Stimulated activated CD8-positive, alpha-beta memory T cell treated with anti-CD3 and anti-CD28 coated beads, Interleukin-15, amount 100 ng/mL, for 48 hours (primary cell): ENCODE measurements at places on chromosomes 2 and 18.

DNA sequence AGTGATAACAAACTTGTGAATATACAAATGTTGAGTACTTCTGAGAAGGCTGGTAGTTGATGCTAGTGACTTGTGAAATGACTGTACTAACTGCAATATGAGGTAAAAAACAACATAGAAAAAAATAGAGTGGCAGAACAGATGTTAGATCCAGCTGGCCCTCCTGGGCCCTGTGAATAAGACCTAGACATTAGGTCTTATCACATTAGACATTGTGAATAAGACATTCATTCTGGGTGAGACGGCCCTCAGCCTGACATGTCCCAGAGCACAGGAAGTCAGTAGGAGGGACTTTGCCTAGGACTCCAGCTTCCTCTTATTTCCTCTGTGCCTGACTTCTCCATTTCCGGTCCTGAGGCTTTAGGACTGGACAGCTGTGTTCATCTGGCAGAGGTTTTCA, 22.9 kb downstream of the DOK1 start:
- DNase-seq, result no peak

DNA sequence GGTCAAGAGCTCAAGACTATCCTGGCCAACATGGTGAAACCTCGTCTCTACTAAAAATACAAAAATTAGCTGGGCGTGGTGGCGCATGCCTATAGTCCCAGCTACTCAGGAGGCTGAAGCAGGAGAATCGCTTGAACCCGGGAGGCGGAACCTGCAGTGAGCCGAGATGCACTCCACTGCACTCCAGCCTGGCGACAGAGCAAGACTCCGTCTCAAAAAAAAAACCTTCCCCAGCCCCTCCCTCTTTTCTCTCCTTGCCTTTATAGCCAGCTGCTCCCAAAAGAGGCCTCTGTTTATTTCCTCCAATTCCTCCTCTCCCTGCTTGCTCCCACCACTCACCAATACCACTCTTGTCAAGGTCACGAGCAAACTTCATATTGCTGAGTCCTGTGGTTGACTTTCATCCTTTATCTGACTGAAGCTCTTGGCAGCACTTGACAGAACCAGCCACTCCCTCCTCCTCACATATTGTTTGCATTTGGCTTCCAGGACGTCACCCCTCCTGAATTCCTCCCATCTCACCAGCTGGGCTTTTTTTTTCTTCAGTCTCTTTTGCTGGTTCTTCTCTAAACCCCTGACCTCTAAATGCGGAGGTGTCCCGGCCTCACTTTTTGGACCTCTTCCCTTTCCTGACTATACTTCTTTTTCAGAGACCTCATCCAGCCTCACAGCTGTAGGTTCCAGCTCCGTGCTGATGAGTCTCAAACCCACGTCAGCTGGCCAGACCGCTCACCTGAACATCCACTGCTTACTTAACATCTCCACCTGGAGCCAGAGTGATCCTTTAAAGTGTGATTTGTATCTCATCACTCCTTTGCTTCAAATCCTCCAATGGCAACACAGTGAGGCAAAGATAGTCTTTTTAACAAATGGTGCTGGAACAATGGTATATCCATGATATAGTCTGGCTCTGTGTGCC, 84.6 kb upstream of the CAB39 start:
- no peak for DNase-seq

GRCh38 chr2:100399714-100400113, 17.8 kb downstream of the CHST10 start:
- DNase-seq, result no peak

GRCh38 chr2:138949517-138949916, 169.3 kb upstream of the NXPH2 start:
- no peak for DNase-seq

GRCh38 chr18:37289423-37289822, 276.2 kb downstream of the CELF4 start:
- DNase-seq, result no peak

- DNase-seq, result no peak
Observed at GRCh38 chr2:46570396-46570795, 91.0 kb downstream of the TMEM247 start.

DNA sequence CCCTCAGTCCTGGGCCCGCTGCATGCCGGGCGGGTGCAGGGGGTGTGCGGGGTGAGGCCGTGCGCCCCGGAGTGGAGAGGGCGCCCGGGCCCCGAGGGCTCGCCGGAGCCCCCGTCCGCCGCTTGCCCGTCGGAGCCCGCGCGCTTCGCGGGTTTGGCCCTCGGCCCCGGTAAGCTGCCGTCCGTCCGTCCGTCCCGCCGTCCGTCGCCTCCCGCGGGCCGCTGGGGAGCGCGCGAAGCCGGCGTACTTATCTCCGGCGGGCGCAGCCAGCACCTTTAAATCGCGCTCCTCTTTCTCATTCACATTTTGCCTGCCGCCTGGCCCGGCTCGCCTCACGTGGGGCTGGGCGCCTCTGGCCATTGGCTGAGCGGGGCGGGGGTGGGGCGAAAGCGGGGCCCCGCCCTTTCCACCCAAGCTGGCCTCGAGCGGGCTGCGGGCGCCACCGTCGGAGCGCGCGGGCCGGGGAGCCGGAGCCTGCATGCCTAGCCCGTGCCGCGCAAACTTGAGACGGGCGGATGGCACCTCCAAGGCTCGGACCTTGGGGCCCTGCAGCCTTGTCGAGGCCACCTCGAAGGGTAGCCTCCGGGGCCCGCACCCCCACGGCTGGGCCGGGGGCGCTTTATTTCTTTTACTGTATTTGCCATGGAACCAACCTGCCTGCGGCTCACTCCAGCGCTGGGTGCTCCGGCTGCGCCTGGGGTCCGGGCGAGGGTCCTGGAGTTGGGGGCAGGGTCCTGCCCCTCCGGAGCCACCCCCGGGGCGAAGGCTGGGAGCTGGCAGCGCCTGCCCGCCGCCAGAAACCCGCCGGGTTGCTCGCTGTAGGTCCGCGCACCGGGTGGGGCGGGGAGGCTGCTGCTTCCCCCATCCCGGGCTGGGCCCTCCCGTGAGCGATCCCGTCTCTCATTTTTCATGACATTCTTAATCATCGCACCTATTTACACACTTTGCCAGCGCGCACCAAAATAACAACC, at the start of gene GBX2:
Gene GBX2 (minus strand): TSS at position 277 of the 971 bp plus-strand sequence. CDS start 415 bp downstream, outside the sequence.
- DNase-seq, result no peak

GRCh38 chr2:111698089-111698488, 185.9 kb downstream of the ANAPC1 start:
- no peak for DNase-seq

- DNase-seq, result no peak
Observed at GRCh38 chr18:23837591-23837990, 148.3 kb downstream of the LAMA3 start.

- peak; percentile 61 for DNase-seq
Observed at GRCh38 chr2:128321784-128322714, 3.4 kb upstream of the HS6ST1 start.

DNA sequence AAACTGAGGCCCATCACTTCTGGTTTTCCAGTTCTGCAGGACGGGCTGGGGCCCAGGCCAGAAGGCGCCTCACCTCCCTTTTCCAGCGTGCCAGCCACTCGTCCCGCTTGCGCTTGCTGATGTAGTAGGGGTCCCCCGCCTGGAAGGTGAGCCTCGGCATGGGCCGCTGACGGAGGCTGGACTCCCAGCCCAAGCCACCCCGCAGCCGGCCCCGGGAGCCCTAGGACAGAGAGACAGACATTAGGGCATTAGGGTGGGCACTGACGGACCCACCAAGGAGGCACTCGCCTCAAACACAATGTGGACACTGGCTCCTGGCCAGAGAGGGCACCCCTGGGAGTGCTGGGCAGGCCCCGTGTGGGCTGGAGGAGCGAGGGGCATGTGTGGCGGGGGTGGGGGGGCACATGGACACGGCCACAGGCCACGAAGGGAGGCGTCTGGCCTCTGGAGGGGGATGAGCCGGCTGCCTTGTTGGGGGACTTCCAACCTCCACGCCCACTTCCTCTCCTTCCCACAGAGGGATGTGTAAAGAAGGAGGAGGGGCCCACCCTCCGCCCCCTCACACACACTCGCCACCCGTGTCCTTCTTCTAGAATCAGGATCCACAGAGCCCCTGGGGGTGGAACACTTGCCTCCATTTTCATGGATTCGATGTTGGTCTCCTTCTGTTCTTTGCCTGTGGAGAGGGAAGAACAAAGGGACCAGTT, 66.7 kb downstream of the DNMT3A start:
- peak; percentile 41 for DNase-seq

GRCh38 chr2:23557455-23557854, 172.5 kb downstream of the KLHL29 start:
- DNase-seq, result no peak

DNA sequence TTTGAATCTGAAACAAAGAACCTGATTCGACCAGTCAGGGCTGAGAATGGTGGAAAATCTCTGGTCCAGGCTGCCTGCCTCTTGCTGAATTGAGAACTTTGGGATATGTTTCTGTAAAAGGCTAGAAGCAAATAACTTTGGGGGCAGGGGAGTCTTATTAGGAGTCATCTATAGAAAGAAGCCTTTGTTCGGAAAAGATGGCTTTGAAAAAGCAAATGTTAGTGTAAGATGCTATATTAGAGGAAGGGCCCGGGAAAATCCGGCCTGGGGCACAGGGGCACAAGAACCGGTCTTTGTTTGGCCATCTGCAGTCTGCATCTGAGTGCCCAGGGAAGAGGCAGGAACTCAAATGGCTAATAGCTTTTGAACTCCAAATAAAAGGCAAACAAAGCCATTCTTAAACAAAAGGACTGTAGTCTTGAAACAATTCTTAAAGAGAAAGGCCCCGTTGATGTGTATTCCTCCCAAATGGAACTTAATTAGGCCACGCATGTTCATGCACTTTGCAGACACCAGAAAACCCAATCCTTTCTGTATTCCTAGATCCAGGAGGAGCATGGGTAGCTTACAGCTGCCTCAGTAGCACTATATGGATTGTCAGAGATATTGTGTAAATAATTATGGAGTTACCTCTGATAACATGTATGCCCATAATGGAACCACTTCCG, 180.0 kb upstream of the ARL4C start:
- DNase-seq, result no peak

GRCh38 chr2:73614997-73615396, 27.2 kb downstream of the NAT8 start:
- DNase-seq, result no peak

DNA sequence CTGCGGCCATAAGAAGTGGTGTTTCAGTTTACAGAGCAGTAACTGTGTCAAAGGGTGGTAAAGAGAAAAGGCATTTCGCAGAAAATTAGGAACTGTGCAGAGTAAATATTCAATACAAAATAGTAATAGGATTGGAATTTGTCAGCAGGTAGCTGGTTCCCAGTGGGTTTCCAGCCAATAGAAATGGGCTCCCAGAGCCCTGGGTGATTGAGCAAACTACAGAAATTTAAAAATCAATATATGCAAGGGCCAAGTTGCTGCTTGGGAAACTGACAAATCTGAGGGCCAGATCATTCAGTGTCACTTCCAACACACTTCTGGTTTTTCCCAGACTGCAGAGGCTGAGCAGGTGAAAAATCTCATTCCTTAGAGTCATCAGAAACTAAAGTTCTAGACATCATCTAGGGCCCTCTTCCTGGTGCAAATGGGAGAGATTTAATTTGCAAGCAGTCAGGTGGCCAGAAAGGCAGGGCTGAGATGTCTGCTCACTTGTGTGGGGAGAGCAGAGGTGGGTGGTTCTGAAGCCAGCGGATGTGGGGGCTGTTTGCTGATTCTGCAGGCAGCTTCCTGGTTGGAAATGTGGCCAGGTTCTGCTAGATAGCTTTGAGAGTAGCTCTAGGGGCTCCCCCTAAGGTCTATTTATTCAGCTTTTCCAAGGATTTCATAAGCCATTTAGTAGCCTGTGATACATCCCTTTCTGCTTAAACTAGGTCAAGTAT, 182.4 kb downstream of the NCK2 start:
- peak; percentile 39 for DNase-seq

- DNase-seq, result no peak
Observed at GRCh38 chr2:4973973-4974372, 718.2 kb upstream of the SOX11 start.

DNA sequence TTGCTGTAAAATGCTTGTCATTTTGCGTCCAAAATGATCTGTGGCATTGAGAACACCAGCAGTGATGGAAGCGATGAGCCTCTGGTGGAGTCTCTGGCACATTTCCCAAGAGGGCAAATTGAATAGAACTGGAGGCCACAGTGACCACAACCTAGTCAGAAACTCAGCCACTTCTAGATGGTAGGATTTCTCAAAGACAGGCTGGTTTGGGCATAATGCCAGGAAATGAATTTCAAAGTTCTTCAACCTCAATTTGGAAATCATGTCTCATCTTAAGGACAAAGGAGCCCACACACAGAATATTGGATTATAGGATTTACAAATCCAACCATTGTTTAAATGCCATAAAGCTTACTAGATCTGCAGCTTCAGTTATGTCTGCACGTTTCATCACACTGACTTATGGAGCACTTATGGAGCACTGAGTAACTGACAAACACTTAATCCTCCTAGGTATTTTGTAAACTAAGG, 132.1 kb downstream of the COL6A3 start:
- DNase-seq, result no peak

GRCh38 chr18:3851159-3851558, 401.2 kb downstream of the TGIF1 start:
- DNase-seq, result no peak

DNA sequence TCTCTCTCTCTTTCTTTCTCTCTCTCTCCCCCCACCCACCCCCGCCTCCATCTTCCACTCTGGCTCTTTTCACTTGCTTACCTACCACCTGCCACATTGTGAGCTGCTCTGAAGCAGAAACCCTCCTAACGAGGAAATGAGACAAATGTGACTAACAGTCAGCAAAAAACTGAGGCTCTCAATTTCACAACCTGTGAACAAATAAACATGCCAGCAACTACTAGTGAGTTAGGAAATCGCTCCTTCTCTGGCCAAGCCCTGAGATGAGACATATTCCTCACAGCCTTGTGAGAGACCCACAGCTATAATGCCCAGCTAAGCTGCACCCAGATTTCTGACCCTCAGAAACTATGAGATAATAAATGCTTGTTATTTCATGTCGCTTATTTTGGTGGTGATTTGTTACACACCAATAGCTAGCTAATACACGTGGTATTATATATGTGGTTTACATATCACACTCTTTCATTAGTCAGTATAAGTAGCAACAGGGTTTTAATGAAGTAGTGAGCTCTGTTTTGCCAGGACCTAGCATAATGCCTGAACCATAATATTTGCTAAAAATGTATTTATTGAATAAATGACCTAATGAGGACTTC, 8.4 kb upstream of the ZNF521 start:
- no peak for DNase-seq
